D721Med (cell line): ENCODE measurements at places on chromosomes 2 and 18.

- no peak for DNase-seq
These were observed 41.7 kb downstream of the ARL5A start for GRCh38 chr2:151786483-151786882.

GRCh38 chr2:166091439-166091838 is 36.4 kb downstream of the SCN1A start:
- no peak for DNase-seq

DNA sequence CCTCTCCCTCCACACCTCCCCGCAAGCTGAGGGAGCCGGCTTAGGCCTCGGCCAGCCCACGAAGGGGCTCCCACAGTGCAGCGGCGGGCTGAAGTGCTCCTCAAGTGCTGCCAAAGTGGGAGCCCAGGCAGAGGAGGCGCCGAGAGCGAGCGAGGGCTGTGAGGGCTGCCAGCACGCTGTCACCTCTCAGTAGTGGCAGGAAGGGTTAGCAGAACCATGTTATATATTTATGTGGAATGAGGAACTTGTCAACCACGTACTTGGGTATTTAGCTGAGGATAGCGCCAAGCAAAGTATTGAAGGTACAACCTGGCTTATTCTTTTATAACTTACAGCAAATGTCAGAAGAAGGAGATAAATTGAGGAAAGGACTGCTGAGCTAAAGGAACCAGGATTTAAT is 144.1 kb upstream of the MGAT5 start:
- no peak for DNase-seq

GRCh38 chr2:218623366-218623705 is 15.6 kb downstream of the PLCD4 start:
- no peak for DNase-seq

GRCh38 chr2:208186465-208186864 is 3.4 kb downstream of the C2orf80 start:
- no peak for DNase-seq

DNA sequence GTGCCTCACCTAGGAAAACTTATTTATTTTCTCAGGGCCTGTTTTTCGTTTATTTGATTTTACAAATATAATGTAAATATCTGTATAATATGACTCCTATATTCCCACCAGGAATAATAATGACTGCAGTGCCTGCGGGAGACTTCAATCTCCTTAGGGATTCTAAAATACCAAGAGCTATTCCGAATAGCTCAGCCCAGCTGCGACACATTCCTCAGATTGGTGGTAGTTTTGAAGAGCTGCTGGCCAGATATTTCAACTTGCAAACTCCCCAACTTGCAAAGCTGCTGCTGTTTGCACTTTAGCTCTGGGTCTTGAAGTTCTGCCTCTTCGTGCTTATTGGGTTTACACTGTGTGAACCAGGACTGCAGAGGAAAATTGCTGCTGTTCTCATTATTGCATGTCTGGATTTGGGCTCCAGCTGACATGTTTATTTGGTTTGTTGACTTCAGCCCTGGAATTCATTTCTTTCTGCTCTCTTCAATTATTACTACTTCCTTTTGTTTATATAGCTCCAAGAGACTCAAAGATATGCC is 480.2 kb upstream of the CHST9 start:
- no peak for DNase-seq
